Hepatocyte (in vitro differentiated cells): ENCODE measurements at places on chromosomes 5 and 9. TPM values are rescaled to one million over a fixed set of nuclear protein-coding genes. Genes with fewer than 3 reads are reported as not detected.
A peak's percentile ranks its signal among the peaks of the same experiment; 100 is the strongest.

The STPG3 gene
- not detected in 2 replicates for total RNA-seq

DNA sequence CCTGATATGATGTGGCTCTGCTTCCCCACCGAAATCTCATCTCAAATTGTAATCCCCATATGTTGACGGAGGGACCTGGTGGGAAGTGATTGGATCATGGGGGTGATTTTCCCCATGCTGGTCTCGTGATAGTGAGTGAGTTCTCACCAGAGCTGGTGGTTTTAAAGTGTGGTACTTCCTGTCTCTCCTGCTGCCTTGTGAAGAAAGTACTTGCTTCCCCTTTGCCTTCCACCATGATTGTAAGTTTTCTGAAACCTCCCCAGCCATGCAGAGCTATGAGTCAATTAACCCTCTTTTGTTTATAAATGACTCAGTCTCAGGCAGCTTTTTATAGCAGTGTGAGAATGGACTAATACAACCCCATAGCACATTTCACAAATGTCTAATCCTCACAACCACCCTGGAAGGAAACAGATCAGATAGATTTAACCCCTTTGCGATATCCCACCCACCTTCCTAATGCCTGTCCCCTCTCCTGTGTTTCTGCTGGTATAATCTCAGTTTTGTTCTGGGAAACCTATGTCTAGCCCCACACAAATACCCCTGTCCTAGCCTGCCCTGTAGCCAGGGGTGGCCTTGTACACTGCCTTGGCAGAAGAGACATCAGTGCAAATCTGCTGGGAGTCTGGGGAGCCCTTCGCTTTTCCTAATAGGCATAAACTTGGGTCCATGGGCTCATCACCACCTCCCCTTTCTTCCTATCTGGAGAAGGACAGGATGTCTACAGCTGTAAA lies 157.0 kb upstream of the RAI14 start:
- DNase-seq, result peak; percentile 46

The GPX3 gene
- 40.9 and 58.6 TPM in 2 replicates for total RNA-seq

DNA sequence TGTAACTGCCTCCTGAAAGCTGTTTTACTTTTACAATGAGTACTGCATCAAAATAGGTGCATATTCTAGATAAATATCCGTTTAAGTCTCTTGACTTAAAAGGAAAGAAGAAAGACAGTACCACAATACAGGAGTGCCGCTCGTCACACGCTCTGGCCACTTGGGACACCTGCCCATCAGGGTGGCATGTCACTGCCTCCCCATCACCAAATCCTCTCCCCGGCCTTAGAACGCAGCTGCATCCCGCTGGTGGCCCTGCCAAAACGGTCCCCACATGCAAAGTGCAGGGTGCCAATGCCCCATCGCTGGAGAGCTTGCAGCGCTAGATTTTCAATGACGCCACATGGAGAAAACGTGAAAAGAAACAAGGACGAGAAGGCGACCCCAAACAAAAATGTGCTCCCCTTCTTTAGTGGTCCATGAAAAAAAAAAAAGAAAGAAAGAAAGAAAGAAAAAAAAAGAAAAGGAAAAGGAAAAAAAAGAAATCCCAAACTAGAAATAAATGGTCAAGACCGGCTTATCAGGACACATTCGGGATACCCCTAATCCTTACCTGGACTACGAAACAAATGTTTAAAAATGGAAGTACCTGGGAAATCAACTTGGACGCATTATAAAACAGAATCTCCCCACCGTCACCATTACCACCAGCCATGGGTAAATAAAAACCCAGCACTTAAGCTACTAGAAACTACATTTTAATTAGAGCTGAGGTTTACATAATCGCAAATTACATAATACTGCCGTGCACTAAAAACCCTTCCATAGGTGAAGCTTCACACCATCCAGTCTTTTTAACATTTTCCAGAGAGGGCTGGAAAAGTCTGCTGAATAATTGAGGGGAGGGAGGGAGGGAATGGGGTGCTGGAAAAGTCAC lies 1.0 kb downstream of the ANKH start:
- no peak for DNase-seq

GRCh38 chr5:85484982-85485574 lies 1100.4 kb upstream of the EDIL3 start:
- DNase-seq, result no peak

DNA sequence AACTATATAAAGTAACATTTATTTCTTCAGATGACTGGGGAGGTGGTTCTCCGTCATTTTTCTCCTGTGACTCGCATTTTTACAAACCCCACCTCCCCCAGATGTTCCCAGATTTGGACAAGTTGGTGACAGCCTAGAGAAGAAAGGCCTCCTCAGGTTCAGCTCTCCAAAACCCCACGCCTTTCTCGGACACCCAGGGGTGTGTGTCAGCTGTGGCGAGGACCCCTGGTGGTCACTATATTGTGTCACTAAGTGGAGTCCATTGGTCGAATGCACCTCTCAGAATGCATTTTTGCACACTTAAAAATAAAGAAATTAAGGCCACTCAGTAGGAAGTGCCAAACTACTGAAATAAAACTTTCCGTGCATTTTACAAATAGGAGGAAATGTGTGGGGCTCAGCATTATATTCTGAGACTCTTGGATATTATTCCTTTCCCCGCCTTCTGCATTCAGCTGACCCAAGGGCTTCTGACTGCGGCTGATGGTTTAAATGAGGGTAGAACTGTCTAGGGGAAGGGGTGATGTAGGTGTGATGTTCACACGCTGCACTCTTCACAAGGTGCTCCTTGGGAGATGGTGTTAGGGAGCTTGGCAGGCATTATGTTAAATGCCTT lies 47.6 kb downstream of the ACO1 start:
- peak; percentile 58 for DNase-seq

DNA sequence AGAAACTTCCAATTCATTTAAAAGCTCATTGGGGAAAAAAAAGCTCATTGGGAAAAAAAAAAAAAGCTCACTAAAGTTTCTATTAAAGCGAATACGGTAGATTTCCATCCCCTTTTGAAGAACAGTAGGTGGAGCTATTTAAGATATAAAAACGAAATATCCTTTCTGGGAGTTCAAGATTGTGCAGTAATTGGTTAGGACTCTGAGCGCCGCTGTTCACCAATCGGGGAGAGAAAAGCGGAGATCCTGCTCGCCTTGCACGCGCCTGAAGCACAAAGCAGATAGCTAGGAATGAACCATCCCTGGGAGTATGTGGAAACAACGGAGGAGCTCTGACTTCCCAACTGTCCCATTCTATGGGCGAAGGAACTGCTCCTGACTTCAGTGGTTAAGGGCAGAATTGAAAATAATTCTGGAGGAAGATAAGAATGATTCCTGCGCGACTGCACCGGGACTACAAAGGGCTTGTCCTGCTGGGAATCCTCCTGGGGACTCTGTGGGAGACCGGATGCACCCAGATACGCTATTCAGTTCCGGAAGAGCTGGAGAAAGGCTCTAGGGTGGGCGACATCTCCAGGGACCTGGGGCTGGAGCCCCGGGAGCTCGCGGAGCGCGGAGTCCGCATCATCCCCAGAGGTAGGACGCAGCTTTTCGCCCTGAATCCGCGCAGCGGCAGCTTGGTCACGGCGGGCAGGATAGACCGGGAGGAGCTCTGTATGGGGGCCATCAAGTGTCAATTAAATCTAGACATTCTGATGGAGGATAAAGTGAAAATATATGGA lies at the start of gene PCDHGA12:
Gene PCDHGA12 (plus strand): TSS at position 176 of the 782 bp plus-strand sequence. CDS start 253 bp downstream, at position 429.
- DNase-seq, result no peak

DNA sequence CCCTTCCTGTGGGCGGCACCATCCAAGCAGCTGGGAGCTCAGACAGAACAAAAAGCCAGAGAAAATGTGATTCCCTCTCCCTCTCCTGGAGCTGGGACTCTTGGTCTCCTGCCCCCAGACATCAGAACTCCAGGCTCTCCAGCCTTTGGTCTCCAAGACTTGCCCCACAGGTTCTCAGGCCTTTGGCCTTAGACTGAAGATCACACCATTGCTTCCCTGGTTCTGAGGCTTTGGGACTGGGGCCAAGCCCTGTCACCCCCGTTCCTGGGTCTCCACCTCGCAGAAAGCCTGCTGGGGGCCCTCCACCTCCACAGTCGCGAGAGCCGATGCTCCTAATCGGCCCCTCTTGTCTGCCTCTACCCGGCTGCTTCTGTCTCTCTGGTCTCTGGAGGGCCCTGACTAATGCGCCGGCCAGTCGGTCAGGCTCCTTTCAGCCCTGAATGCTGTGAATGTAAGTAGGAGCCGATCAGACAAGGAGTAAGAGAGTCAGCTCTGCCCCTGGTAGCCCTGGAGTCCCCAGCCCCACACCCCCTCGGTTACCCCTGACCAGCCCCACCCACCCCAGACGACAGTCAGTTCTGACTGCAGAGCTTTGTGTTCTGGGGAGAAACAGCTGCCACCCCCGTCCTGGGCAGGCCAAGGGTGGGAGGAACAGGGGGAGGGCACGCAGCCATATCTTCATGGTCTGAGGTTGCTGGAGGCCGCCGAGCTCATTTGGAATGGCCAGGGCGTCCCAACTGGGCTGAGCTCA lies 57.5 kb downstream of the VAV2 start:
- DNase-seq, result no peak

The RNF208 gene
- 1.6 and 2.3 TPM in 2 replicates for total RNA-seq

- DNase-seq, result no peak
These were observed 249.4 kb upstream of the TBCA start for GRCh38 chr5:78025540-78025939.

- peak; percentile 16 for DNase-seq
These were observed 1.4 kb upstream of the GABRB2 start for GRCh38 chr5:161547738-161548486.

The FOXD4L4 gene
- 0.12 TPM in 1 of 2 replicates, not detected in the other for total RNA-seq

GRCh38 chr5:175717837-175718236 lies 60.0 kb downstream of the HRH2 start:
- DNase-seq, result no peak

- DNase-seq, result no peak
These were observed 1.3 kb upstream of the VDAC1 start for GRCh38 chr5:134006115-134006514.

DNA sequence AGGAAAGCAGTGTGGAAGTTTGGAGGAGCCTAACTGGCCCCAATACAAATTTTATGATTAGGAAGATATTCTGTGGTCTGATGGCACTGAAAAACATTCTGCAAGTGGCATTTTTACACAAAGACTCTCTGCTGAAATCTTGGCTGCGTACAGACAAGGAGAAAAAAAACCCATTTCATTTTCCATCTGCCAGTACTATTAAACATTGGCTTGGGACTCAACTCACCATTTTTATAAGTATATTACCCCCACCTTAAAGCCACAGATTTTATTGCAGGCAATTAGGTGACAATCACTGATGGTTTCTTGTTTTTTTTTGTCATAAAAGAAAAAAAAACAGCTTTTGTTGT lies 206.9 kb downstream of the PTTG1 start:
- DNase-seq, result no peak

- DNase-seq, result peak; percentile 32
These were observed 970.0 kb downstream of the MAT2B start for GRCh38 chr5:164475339-164475977.

- no peak for DNase-seq
These were observed 3.1 kb upstream of the NDUFS4 start for GRCh38 chr5:53557386-53557785.

GRCh38 chr5:32785611-32786254 lies 74.6 kb downstream of the NPR3 start:
- no peak for DNase-seq

The SLC25A25 gene
- total RNA-seq, result 52.4 and 62.3 TPM in 2 replicates

DNA sequence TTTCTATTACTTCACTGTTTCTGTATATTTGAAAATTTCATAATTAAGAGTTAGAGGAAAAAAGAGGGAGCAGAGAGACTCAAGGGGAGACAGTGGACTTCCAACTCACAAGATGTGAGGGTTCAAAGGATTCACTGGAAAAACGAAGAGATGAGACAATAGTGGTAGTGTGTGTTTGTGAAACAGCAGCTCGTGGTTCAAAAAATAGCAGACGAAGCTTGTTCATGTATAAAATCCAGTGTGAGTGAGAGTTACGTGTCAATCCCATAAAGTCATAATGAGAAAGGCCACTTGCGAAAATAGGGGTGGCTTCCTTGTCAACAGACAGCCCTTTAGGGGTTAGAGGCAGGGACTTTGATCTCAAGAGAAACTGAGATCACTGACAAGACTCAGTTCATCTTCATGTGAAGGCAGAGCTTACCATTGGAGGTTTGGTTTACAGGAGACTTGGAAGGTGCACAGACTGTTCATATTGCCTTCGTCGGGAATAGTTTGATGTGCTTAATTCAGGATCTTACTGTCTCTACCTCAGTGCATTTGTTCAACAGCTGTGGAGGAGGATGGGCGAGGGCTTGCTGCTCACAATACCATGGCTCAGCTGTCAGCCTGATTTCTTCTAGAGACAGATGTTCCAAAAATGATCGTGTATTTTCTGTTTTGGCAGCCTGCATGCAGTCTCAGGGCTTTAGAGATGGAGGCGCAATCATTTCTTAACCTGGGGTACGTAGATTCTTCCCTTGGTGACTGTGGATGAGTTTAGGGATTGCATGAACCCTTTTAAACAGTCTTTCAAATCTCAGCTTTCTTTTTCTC lies 105.7 kb upstream of the KLF9 start:
- no peak for DNase-seq

DNA sequence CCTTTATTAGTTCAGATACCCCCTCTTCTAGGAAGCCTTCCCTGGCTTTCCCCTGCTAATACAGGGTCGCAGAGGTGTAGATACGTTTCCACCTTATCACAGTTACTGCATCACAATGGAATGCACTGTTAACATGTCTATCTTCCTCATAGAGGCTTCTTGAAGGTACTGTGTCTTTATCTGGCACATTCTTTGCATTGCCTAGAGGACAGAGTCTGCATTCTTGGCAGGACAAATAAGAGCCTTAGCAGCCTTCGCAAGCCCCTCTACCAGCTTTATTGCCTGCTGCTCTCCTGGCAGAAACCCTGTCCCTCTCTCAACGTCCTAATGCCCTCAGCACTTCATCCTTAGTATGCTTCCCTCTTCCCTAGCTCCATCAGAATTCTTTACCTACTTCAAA lies 31.6 kb downstream of the SLC1A3 start:
- DNase-seq, result no peak

The PFN3 gene
- total RNA-seq, result not detected in 2 replicates

The ELP1 gene
- total RNA-seq, result 49.7 and 68.6 TPM in 2 replicates

GRCh38 chr9:138075961-138076649 lies 198.5 kb downstream of the CACNA1B start:
- DNase-seq, result no peak

DNA sequence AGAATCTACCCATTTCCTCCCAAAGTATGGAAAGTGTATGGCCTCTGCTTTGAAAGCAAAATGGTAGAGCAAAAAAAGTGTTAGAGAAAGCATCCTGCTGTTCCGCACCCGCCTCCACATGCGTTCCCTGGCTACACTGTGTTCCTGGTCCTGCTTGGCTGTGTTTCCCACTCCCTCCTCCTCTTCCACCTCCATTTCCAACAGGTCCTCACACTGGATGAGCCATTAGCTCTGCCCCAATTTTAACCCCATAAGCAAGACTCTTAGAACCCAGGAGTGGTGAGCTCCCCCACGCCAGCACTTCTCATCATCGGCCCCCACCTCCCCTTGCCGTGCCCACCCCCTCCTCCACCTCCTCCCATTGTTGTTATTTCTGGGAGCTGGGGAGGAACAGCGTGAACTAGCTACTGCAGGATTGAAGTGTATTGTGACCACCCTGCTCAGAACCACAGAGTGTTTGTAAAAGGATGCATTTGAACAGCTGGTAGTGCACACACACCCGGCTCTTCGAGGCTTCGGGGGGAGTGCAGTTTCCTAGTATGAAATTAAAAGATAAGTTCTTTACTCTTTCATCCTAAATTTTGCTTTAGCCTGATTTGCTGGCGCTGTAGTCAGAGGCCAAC lies 120.0 kb downstream of the PDZD2 start:
- no peak for DNase-seq

The SOHLH1 gene
- total RNA-seq, result not detected in 2 replicates
